ENCODE measurements at places on chromosomes 12 and 14. TPM values are rescaled to one million over a fixed set of nuclear protein-coding genes. Genes with fewer than 3 reads are reported as not detected.

TCL1B gene
- not detected for total RNA-seq

PRORP gene
- total RNA-seq: 23.6 TPM

RAB15 gene
- 6.2 TPM for total RNA-seq

ARMH4 gene
- 4.2 TPM for total RNA-seq

PDZRN4 gene
- 1.3 TPM for total RNA-seq

DNA sequence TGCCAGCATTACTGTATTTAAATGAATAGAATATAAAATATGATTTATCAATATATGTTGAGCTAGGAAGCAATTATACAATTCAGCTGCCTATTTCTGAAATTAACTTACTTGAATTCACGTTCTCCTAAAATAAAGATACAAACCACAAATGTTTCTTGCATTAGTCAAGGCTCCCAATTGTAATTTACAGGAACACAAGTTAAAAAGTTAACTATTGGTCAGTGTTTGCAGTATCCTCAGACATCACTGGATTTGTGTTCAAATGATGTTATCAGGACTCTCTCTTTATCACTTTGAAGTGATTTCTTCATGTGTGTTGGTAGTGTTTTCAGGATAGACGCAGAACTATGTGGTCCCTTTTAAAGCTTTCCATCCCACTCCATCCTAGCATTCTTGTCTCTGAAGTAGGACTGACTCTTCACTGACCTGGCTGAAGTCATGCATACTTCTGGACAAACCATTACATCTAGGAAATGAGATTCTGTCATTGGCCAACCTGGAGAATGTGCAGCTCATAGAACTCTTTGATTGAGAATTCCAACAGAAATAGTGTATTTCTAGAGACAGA, 156.1 kb downstream of the KICS2 start:
- H3K36me3 ChIP-seq: no peaks in the 10 kb centered on the region
- no peak for DNase-seq
- H3K27me3 ChIP-seq: no peaks in the 10 kb centered on the region
- H3K4me3 ChIP-seq: no peak overlapping the region
- peaks cover 12% of the 10 kb centered on the region for H3K4me1 ChIP-seq

DNA sequence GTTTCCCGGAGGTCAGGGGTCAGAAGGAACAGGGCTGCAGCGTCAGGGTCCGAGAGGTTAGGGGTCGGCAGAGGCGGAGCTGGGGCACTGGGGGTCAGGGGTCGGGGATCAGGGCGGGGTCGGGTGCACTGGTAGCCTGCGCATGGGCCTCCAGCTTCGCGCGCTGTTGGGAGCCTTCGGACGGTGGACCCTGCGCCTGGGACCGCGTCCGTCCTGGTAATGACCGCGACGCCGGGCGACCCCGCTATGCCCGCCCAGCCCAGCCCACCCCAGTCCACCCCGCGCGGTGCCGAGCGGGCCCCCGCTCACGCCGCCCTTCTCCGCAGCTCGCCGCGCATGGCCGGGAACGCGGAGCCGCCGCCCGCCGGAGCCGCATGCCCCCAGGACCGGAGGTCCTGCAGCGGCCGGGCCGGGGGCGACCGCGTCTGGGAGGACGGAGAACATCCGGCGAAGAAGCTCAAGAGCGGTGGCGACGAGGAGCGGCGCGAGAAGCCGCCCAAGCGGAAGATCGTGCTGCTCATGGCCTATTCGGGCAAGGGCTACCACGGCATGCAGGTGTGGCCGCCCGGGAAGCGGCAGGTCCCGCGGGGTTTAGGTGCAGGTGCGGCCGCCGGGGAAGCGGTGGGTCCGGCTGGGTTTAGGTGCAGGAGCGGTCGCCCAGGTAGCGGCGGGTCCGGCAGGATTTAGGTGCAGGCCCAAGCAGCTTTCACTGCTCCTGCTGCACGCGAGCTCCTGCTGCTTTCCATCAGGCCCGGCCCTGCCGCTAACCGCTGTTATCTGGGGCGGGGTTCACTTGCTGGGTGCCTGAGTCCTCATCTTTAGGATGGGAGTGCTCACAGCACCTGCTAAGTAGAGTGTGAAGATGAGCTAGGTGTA, 743 bp downstream of the PUS1 start:
- peaks cover 7% of the 10 kb centered on the region for H3K4me1 ChIP-seq
- H3K27ac ChIP-seq: no peak overlapping the region
- H3K4me3 ChIP-seq: peak overlapping the region; percentile 48
- no peaks in the 10 kb centered on the region for H3K27me3 ChIP-seq
- DNase-seq: peak; percentile 18

DNA sequence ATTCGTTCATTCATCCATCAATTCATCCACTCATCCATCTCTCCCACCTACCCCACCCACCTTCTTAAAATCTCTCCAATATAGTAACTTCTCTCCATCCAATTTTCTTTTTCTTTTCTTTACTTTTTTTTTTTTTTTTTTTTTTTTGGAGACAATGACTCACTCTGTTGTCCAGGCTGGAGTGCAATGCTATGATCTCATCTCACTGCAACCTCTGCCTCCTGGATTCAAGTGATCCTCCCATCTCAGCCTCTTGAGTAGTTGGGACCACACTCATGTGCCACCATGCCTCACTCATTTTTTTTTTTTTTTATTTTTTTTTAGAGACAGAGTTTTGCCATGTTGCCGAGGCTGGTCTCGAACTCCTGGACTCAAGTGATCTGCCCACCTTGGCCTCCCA, 118.4 kb downstream of the SUDS3 start:
- DNase-seq: no peak
- H3K27ac ChIP-seq: no peak overlapping the region
- H3K4me1 ChIP-seq: no peaks in the 10 kb centered on the region
- no peaks in the 10 kb centered on the region for H3K36me3 ChIP-seq
- H3K27me3 ChIP-seq: no peaks in the 10 kb centered on the region
- H3K4me3 ChIP-seq: no peak overlapping the region

DNA sequence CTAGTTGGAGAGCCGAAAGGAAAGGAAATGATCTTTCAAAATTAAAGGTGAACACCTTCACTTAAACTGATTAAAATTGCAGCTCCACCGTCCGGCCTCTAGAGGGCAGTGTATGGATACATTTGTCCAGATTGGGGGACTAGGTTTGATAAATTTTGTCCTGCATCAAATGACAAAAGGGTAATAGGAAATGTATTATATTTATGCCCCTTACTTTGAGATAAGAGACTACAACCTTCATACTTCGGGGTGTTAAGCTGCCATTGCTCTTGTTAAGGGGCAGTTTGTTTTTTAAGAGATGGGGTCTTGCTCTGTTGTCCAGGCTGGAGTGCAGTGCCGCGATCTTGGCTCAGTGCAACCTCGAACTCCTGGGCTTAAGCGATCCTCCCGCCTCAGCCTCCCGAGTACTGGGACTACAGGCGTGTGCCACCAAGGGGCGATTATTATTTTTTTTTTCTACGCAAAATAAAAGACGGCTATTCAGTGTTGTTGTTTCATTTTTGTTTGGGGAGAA, 818 bp upstream of the SUOX start:
- H3K4me1 ChIP-seq: peaks cover 11% of the 10 kb centered on the region
- peak overlapping the region; percentile 72 for H3K27ac ChIP-seq
- peak; percentile 64 for DNase-seq
- H3K27me3 ChIP-seq: no peaks in the 10 kb centered on the region
- H3K36me3 ChIP-seq: peaks cover 30% of the 10 kb centered on the region

DNA sequence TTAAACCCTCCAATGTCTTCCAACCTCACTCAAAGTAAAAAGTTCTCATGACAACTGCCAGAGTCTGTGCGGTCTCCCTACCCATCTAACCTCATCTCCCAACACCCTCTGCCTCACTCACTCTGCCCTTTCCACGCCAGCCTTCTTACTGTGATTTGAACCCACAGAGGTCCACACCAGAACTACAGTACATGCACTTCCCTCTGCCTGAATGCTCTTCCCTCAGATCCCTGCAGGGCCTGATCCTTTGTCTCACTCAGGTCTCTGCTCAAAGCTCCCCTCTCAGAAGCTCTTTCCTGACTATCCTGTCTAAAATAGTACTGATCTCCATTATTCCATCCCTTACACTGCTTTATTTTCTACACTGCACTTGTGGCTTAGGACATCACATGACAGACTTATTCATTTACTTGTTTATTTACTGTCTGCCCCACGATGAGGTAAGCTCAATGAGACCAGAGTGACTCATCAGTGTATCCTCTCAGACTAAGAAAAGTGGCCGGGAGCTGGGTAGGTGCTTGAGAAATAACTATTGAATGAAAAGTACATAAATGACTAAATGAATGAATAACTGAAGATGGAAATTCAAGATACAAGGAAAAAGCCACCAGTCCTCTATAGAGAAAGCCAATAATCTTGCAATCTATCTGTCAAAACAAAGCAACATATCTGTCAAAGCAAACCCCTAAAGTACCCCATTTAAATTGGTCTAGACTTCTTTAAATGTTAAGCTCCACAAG, 17.1 kb downstream of the POMT2 start:
- no peak overlapping the region for H3K27ac ChIP-seq
- no peaks in the 10 kb centered on the region for H3K27me3 ChIP-seq
- H3K4me1 ChIP-seq: no peaks in the 10 kb centered on the region

DNA sequence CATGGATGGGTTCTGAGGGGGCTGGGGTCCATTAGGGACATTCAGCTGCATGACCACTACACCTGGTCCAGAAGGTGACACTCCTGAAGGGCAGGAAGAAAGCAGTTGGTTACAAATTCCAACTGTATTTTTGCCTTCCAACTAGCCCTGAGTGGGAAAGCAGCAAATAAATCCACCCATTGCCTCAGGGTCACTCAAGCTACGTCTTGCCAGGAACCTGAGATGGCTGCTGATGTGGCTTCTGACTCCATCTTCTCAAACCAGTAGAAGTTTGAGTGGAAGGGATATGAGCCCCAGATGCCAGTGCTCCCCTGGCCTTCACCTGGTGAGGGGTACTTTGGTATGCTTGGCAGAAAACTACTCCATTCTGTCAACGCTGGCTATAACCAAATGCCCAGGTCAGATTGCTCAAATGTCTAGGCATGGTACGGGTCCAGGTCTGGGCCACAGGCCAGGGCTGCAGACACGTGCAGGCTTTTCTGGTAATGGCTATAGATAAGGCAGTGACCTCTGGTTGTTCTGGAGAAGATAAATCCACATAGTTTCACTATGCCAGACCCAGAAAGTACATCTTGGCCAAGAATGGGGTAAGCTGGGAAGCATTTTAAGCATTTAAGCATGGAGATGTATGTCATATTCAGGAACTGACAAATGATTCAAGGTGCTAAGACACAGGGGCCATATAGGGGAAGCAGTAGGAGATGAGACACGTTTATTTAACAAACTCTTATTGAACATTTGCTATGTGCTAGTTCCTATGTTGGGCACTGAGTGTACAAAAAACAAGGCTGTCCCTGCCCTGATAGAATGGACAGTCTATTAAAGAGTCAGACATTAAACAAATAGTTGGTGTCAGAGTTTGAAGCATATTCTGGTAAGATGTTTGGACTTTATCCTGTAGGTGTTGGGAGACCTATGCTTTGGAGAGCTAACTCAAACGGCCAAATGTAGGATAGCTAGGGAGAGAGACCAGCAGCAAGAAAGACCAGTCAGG, 8.3 kb upstream of the STAC3 start:
- no peak for DNase-seq
- no peak overlapping the region for H3K4me3 ChIP-seq
- H3K27ac ChIP-seq: no peak overlapping the region
- H3K36me3 ChIP-seq: peaks cover 42% of the 10 kb centered on the region
- H3K4me1 ChIP-seq: no peaks in the 10 kb centered on the region

Measured in thyroid gland (tissue), 4 donors.